K562 (cell line): ENCODE measurements at places on chromosomes 3 and 15. TPM values are rescaled to one million over a fixed set of nuclear protein-coding genes. Genes with fewer than 3 reads are reported as not detected.

DNA sequence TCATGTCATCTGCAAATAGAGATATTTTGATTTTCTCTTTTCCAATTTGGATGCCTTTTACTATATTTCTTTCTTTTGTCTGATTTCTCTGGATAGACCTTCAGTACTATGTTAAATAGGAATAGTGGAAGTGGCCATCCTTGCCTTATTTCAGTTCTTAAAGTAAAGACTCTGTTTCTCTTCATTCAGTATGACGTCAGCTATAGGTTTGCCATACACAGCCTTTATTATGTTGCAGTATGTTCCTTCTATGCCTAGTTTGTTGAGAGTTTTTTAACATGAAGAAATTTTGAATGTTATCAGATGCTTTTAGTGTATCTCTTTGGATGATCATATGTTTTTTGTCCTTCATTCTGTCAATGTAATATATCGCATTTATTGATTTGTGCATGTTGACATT is 566.7 kb upstream of the ROBO1 start:
- no peak for DNase-seq
- H3K27ac ChIP-seq, result no peak overlapping the region
- no peak overlapping the region for H3K4me3 ChIP-seq

- no peak overlapping the region for H3K4me3 ChIP-seq
- no peaks in the 10 kb centered on the region for H3K36me3 ChIP-seq
- DNase-seq, result no peak
Measured at GRCh38 chr3:25468866-25469319, 40.8 kb downstream of the RARB start.

GRCh38 chr3:186955898-186956696 is 25.8 kb downstream of the ST6GAL1 start:
- H3K4me1 ChIP-seq, result peaks cover 40% of the 10 kb centered on the region
- no peak overlapping the region for H3K4me3 ChIP-seq
- H3K27me3 ChIP-seq, result no peaks in the 10 kb centered on the region
- peak overlapping the region; percentile 63 for H3K27ac ChIP-seq

ABHD10 gene
- 11.5 and 11.8 TPM in 2 replicates for polyA plus RNA-seq

PLSCR2 gene
- polyA plus RNA-seq, result not detected in 2 replicates

DNA sequence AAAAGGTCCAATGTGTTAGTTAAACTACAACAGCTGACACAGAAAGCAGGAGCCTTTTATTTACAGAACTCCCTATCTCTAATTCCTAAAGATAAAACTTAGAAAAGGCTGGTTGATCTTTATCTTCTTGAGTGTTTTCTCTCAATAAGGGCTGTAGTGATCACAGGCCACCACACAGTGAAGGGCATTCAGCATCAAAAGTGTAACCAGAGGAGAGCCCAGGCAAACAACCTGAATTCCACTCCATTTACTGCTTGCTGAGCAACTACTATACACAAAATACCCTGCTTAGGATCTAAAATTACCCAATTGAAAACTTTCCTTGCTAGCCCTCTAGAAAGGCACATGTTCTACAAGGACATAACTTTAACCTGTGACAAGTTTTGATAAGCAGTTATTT is 122.7 kb downstream of the MEIS2 start:
- H3K4me1 ChIP-seq, result no peaks in the 10 kb centered on the region
- no peaks in the 10 kb centered on the region for H3K27me3 ChIP-seq
- DNase-seq, result no peak
- no peak overlapping the region for H3K27ac ChIP-seq
- no peak overlapping the region for H3K4me3 ChIP-seq

DNA sequence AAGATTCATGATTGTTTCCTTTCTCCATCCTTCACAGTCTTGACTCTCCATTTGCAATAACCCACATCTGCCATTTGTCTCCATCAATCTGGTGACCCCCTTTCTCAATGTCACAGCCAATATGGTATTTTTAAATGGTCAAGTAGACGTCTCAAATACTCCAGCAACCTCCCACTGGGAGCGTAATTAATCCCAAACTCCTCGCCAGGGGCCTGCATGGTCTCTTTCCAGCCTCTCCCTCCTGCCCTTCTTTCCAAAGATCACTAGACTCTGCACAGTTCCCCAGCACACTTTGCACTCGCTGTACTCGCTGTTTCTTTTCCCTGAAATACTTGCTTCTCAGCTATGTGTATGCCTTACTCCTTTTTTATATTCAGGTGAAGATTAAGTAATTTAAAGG is 115.3 kb downstream of the PLCH1 start:
- no peak overlapping the region for H3K4me3 ChIP-seq
- no peak overlapping the region for H3K27ac ChIP-seq
- no peaks in the 10 kb centered on the region for H3K4me1 ChIP-seq
- no peaks in the 10 kb centered on the region for H3K27me3 ChIP-seq

DNA sequence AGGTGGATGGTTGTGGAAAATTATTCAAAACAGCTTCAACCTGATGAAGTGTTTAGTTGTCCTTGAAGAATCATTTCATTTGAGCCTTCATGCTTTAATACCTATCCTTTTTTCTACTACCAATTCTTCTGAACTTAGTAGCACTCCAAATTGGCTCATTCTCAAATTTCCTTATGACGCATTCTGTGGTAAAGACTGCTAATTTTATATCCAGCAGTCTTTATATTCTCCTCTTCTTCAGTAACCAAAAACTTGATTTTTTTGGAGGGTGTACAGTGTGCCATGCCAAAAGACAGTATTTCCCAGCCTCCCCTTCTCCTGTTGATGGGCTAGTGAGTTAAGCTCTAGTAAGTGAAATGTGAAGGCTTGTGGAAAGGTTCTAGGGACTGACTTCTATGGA is 25.2 kb downstream of the CGNL1 start:
- no peaks in the 10 kb centered on the region for H3K36me3 ChIP-seq
- no peaks in the 10 kb centered on the region for H3K4me1 ChIP-seq
- H3K4me3 ChIP-seq, result no peak overlapping the region
- no peak overlapping the region for H3K27ac ChIP-seq
- H3K27me3 ChIP-seq, result peaks cover 23% of the 10 kb centered on the region
- DNase-seq, result no peak
